Activated effector memory CD4-positive, alpha-beta T cell treated with anti-CD3 and anti-CD28 coated beads, Interleukin-2, amount 50 U/mL, for 16 hours (primary cell): ENCODE measurements at places on chromosomes 13 and 19.

DNA sequence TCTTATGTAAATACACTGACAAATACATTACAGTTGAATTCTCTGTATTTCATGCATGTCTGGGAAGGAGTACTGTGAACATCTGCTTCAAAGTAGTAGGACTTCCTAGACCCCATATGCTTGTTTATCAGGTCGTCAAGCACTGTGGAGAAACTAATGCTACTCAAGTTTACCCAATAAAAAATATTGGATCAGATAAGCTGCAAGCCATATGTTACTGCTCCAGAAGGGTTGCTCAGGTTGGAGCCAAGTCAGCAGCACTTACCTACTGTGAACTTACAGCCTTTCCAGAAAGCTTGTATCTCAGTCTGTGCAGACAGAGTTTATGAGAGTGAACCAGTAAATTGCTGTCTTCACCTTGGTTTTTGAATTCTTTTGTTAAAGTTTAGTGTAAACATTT is 36.2 kb downstream of the SLAIN1 start:
- no peak for DNase-seq

- peak; percentile 81 for DNase-seq
Observed at GRCh38 chr19:57171551-57172081, 4.3 kb upstream of the DUXA start.

- DNase-seq, result no peak
Observed at GRCh38 chr13:43331672-43332071, 308.3 kb downstream of the DNAJC15 start.

- no peak for DNase-seq
Observed at GRCh38 chr19:8577741-8578140, 499 bp upstream of the MYO1F start.

DNA sequence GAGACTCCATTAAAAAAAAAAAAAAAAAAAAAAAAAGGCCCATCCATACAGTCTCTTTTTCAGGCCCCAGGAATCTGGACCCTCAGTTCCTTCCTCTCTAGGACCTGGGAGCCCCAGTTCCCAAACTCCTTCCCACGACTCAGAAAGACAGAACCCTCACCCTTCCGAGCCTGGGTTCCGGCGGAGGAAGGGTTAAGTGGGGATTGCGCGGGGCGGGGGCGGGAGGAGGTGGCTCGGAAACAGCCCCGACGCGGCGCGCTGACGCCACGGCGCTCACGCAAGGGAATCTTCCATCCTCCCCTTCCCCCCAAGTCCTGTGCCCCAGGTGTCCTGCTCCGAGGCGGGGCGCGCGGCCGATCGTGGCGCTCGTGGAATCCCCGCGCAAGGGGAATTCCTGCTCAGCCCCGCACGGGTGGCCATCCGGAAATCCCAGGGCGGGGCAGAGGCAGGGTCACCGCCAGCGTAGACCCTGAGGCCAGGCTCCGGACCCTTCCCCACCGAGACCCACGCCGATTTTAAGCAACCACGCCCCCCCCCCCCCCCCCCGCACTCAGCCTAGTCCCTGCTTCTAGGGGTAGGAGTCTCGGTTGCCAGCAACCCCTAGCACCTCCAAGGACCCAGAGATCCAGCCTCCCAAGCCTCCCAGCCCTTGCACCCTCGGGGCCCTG is 659 bp downstream of the NFKBID start:
- peak; percentile 96 for DNase-seq

DNA sequence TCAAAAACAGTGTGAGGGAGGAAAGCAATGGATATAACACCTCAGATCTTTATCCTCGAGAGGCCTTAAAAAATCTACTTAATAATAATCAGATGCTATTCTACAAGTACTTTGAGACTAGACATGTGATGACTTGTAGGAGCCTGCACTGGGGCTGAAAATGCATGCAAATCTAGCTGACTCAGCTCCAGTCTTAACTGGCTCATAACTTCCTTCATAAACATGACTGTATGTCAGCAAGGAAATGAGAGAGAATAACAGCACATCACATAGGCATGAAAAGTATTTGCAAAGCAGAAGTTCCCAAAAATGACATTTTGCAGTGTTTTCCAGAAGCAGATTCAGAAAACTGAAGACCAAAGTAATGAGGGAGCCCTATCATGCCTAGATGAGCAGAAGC is 38.1 kb downstream of the PSG5 start:
- no peak for DNase-seq
